Activated T-cell treated with anti-CD3 and anti-CD28 coated beads, Interleukin-2, amount 50 U/mL, for 48 hours (primary cell): ENCODE measurements at places on chromosomes 11 and 22.
A peak's percentile ranks its signal among the peaks of the same experiment; 100 is the strongest.

DNA sequence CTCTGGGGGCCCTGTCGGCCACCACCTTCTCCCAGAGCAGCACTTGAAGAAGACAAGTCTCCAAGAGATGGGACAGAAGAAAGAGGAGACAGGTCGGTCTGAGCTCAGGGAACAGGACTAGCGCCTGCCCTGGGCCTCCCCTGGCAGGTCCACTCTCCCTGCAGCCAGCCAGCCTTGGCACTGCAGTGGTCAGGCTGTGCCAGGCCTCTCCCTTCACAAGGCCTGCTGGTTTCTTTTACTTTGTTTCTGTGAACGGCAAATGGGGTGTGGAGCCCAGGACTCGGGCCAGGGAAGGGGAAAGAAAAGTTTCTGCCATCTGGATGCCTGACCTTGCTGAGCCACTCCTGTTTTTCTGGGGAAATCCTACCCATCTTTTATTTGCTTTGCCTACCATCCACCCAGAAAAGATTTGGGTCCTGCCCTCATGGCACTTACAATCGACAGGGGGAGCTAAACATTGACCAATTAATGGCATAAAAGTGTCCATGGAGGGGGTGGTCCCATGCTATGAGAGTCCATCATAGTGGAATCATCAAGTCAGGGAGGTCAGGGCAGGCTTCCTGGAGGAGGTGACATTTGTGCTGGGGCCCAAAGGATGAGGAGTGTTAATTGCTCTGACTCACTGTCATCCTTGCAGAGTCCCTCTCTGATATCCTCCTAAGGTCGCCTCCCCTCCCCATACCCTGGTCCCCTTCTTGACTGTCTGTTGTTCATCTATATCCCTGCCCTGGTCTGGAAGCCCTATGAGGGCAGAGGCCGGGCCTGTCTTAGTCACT is 65.2 kb downstream of the NFAM1 start:
- DNase-seq: no peak

DNA sequence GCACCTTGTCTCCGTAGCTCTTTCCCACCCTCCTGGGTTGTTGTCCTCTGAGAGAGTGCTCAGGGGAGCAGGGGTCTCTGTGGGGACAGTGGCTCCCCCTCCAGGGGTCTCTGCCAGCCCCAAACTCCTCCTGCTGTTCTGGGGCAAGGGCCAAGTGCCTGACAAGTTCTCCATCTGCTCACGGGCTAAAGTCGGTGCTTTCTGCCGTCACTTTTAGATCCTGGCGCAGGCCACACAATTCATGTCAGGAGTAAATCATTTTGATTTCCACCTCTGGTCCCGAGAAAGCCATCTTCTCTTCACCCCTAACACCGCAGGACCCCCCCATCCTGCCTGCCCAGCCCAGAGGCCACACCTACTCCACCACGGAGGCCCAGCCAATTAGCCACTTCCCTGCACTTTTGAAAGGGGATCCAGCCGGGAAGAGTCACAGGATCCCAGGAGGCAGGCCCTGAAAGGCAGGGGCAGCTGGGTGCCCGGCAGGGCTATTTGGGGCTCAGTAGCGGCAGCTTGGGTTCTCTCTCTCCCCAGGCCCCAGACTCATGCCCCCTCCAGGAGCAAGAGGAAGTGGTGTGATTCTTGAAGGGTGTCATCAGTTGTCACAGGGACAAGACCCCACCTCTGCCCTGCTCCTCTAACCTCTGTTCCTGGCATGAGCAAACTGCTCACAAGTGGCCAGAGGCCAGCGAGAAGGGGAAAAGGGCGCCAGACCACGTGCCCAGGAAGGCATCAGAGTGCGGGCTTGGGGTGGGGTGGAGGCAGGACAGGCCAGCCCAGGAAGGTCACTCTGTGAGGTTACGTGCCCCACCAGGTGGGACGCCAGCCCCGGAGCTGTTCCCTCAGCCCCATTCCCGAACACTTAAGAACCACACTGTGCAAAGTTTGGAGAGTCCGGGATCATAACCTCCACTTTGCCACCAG is 1.3 kb downstream of the MACROD1 start:
- no peak for DNase-seq

- no peak for DNase-seq
Measured at GRCh38 chr11:102464859-102465500, 12.4 kb upstream of the TMEM123 start.

- no peak for DNase-seq
Measured at GRCh38 chr11:44005063-44005701, 42.6 kb upstream of the ACCSL start.

DNA sequence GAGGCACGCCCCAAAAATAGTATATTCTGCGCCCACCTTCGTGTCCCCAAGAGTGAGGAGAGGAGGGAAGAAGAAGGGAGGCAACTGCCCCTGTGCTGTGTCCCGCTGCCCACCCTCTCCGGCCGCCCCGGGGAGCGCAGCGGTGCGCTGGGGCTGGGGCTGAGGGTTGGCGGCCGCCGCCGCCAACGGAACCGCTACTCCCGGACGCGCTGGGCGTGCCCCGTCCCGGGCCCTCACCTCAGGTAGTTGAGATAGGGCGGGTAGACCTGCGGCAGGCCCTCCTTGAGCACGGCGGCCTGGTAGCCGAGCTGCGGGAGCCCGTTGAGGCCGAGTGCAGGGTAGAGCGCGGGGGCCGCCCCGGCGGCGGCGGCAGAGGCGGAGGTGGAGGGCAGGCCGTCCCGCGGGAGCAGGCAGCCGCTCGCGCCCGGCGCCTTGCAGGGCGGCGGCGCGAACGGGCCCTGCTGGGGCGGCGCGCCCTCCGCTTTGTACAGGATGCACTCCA is 2.4 kb downstream of the PGR start:
- no peak for DNase-seq

DNA sequence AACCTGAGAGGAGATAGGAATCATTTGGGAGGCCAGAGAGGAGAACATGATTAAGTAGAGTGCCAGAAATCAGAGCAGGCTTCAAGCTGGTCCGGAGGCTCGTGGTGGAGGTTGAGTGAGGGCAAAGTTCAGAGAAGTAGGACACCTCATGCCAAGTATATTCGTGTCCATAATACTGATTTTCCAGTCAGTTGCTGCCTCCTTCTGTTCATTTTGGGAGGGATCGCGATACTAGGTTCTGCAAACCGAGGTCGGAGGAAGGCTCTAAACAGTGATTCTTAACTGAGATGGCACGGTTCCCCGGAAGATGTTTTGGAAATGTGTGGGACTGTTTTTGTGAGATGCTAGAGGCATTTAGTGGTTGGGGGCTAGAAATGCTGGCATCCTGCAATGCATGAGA is 13.6 kb upstream of the CD3E start:
- DNase-seq: peak; percentile 56

DNA sequence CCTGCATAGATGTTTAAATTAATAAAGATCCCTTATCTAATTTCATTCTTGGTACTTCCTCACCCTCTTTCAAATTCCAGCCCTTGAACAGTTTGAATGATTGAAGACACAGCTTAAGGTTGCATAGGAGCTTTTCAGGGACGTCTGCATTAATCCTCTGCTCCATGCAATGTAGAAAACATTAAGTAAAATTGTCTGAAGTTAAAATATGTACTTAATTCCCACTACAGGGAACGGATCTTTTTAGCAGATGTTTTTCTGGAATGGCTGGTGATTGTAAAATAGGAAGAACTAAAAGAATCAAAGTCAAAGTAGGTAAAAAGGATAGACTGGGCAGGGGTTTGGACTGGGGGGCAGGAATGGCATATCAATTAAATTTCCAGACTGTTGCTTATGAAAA is 58.9 kb downstream of the ABTB2 start:
- no peak for DNase-seq

DNA sequence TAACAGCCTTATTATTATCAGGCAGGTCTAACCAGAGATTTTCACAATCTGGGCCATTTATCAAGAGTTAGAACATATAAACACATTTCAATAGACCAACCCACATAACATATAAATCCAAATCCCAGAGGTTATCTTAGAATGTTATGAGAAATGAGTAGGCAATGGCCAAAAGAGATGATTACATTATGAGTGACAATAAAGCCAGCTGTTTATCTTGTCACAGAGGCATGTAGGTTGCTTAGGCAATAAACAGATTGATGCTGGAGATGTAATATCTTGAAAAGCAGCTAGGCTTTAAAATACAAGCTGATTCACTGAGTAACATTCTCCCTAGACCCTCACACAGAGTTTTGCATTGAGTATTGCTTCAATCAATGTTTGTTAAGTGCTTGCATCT is 148.5 kb upstream of the SESN3 start:
- no peak for DNase-seq

GRCh38 chr11:36372101-36372771 is 76.1 kb downstream of the PRR5L start:
- no peak for DNase-seq

DNA sequence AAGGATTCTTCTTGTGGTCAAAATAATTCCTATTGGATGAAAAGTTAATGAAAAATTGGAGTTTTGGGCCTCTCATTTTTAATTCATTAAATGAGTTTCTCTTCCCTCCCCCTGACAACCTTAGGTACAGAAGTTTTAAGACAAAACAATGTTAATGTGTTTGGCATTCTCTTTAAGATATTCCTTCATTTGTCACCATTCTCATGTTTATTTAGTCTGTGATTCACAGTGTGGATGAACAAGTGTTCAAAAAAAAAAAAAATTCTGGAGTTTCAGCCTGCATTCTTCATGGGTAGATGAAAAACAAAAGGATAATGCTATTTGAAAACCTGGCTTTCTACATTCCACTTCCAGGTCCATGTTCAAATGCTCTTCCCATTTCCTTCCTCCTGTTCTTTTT is 172.6 kb upstream of the LUZP2 start:
- no peak for DNase-seq

GRCh38 chr22:26246552-26246951 is 77.3 kb downstream of the SEZ6L start:
- no peak for DNase-seq

GRCh38 chr11:96215110-96215782 is 127.7 kb downstream of the MAML2 start:
- no peak for DNase-seq

DNA sequence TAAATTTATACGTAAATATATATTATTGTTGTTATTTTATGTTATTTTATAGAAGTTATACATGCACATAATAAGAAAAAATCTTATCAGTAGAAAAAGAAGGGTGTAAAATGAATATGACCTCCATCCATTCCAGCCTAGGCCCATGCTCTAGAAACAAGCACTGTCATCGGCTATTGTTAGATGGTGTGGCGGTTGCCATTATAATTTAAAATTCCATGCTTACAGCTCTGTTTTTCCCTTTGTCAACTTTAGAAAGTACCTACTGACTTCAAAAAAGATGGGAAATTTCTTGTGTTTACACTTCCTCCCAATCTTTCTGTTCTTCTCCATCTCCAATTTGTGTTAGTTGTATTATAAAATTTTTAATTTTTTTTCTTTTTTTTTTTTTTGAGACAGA is 61.9 kb upstream of the RDX start:
- DNase-seq: no peak

GRCh38 chr11:88447281-88447680 is 109.7 kb upstream of the CTSC start:
- no peak for DNase-seq

DNA sequence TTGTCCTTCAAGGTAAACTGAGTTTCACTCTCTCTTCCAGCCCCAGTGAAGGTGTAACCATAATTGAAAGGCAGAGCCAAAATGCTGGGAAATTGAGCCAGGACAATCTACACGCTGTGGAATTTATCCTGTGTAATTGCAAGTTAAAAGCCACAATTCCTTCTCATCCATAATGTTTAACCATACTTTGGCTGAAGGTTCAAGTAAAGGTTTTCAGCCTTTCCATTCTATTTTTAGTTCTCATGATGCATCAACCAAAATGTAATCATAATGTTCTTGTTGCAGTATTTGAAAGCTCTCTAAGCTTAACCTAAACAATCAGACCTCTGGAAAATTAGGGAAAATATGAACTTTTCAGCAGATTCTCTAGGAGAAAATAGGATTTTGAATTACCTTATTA is 14.0 kb upstream of the ARHGAP42 start:
- DNase-seq: no peak

- DNase-seq: no peak
Measured at GRCh38 chr11:1054143-1055108, 17.9 kb upstream of the MUC6 start.

GRCh38 chr11:2525941-2526807 is 81.4 kb downstream of the KCNQ1 start:
- no peak for DNase-seq

- no peak for DNase-seq
Measured at GRCh38 chr22:20210473-20211059, 57.6 kb downstream of the RTN4R start.

- DNase-seq: no peak
Measured at GRCh38 chr11:12239804-12240371, 129.5 kb downstream of the MICAL2 start.

- DNase-seq: no peak
Measured at GRCh38 chr11:103279821-103280220, 170.6 kb downstream of the DYNC2H1 start.

- no peak for DNase-seq
Measured at GRCh38 chr11:1742371-1742770, 8.0 kb downstream of the IFITM10 start.

- no peak for DNase-seq
Measured at GRCh38 chr11:19952116-19952605, 208.1 kb downstream of the DBX1 start.

GRCh38 chr11:1936781-1937615 is 10.1 kb upstream of the MRPL23 start:
- DNase-seq: no peak

DNA sequence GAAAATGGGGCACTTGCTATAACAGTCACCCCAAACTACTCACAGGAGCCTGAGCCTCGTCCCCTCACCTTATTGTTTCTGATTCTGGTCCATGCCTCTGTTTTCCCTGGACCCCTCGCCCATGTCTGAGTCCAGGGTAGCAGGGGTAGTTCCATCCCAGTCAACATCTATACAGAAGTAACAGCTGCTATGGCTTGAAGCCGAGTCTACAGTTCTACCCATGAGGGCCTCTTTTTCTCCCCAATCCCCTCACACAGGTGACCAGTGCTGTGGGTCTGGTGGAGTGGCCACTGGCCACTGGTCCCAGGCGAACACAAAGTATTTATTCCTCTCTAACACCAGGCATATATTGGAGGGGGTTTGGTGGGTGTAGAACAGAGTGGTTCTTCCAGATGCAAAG is 116.4 kb downstream of the ZNF280B start:
- DNase-seq: no peak
